ENCODE measurements at places on chromosomes 13 and 19. TPM values are rescaled to one million over a fixed set of nuclear protein-coding genes. Genes with fewer than 3 reads are reported as not detected.

DNA sequence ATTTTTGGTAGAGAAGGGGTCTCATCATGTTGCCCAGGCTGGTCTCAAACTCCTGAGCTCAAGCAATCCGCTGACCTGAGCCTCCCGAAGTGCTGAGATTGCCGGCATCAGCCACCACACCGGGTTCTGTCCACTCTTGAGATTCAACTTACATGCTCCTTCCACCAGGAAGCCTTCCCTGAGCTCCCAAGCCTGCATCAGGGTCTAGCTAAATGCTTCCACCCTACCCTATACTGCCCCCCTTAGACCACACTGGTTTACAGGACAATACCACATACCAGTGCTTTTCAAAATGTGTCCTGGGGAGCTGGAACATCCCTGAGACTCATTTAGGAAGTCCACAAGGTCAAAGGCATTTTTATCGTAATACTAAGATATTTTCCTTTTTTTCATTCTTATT is 15.1 kb upstream of the CACNG8 start:
- no peak for DNase-seq

The ZNF567 gene
- total RNA-seq = 8.6 TPM

GRCh38 chr13:66532146-66532545 is 698.0 kb downstream of the PCDH9 start:
- DNase-seq = no peak

GRCh38 chr19:51691074-51691583 is 2.0 kb upstream of the SPACA6 start:
- no peak for DNase-seq

DNA sequence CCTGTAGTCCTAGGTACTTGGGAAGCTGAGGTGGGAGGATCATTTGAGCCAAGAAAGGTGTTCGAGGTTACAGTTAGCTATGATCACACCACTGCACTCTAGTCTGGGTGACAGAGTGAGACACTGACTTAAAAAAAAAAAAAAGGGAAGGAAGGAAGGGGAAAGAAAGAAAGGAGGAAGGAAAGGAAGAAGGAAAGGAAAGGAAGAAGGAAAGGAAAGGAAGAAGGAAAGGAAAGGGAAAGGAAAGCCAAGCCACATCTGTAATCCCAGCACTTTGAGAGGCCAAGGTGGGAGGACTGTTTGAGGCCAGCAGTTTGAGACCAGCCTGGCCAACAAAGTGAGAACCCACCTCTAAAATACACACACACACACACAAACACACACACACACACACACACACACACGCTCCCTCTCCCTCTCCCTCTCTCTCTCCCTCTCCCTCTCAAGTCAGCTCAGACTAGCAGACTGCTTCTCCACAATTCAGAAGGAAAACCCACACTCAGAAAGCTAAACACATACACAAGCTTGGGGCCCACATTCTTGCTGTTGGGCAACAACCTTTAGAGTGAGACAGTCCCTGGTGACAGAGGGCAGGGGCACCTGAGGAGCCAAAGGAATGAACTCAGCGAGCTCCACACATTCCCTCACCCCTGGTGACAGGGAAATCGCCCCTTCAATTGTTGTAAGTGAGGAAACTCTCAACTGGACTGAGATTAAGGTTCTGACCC is 2.7 kb downstream of the ZNF709 start:
- no peak for DNase-seq

The C19orf73 gene
- 3.2 TPM for total RNA-seq

The KANK3 gene
- 9.8 TPM for total RNA-seq

DNA sequence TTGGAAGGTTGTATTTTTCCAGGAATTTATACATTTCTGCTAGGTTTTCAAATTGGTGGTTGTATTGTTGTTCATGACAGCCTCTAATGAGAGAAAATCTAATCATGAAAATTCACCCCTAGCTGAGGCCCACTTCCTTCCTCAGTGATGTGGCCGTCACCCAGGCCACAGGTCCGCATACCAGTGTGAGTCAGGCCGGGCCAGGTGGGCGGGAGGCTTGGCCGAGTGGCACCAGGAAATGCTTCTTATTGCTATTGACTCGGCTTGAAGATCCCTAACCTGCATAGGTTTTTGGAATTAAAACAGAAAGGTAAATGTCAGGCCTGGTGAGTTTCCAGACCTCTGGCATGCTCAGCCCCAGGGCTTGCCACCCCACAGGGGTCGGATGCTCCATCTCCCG is 88.7 kb downstream of the SCGB2B2 start:
- no peak for DNase-seq

DNA sequence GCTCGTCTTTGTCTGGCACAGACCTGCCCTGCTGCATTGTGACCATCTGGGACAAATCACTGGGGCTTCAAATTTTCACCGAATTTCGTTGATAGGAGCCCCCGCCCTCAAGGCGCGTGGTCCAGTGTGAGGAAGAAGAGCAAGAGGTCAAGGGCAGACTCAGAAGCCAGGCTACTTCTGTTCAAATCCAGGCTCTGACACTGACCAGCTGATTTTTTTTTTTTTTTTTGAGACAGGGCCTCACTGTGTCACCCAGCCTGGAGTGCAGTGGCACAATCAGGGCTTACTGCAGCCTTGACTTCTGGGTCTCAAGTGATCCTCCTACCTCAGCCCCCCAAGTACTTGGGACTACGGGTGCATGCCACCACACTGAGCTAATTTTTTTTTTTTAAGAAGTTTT is 7.2 kb downstream of the SYNGR4 start:
- DNase-seq = no peak

GRCh38 chr13:27979001-27979643 is 9.4 kb downstream of the URAD start:
- no peak for DNase-seq

- no peak for DNase-seq
Measured at GRCh38 chr13:27954406-27954851, 14.7 kb downstream of the CDX2 start.

GRCh38 chr13:90947976-90948375 is 399.5 kb upstream of the MIR17HG start:
- no peak for DNase-seq

- DNase-seq = no peak
Measured at GRCh38 chr13:95296326-95296925, 4.8 kb downstream of the ABCC4 start.

The IGSF23 gene
- total RNA-seq = not detected

The CRB3 gene
- total RNA-seq = not detected

The GRIK5 gene
- 68.6 TPM for total RNA-seq

- DNase-seq = no peak
Measured at GRCh38 chr13:28120317-28120716, 18.0 kb upstream of the PAN3 start.

- DNase-seq = peak; percentile 62
Measured at GRCh38 chr19:2059422-2060201, 8.6 kb upstream of the MKNK2 start.

DNA sequence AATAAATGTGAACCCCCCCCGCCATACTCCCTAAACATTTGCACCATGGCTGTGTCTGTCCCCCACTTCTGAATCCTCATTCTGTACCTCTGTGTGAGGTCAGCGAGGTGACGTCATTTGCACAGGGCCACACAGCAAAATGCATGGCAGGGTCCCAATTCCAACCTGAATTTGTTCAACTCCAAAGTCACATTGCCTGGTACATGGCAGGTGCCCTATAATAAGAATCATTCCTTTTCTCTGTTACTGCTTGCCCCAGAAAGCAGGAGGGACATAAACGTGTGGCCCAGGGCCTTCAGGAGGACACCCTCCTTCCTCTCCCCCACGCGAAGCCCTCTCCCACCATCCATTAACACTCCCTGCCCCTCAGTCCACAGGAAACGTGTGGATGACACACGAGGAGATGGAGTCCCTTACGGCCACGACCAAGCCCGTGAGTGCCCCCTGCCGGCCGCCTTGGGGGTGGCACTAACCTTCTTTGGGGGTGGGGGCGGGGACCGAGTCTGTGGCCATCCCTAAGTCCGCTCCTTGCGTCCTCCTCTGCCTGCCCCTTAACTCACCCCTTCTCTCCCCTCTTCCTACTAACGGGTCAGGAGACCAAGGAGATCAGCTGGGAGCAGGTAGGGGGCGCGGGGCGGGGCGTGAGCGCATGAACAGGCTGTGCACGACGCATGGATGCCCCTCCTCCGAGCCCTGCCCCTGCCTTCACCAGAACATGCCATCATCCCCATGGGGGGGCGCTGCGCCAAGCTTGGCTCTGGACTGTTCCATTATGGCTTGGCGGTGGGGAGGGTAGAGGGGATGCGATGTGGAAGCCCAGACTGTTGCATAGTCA is 9.4 kb downstream of the HRC start:
- DNase-seq = peak; percentile 67

GRCh38 chr19:15476325-15476724 is 3.0 kb downstream of the PGLYRP2 start:
- DNase-seq = no peak

- no peak for DNase-seq
Measured at GRCh38 chr13:24277761-24278160, 31.6 kb upstream of the C1QTNF9 start.

- no peak for DNase-seq
Measured at GRCh38 chr19:18385359-18385674, 641 bp upstream of the GDF15 start.

DNA sequence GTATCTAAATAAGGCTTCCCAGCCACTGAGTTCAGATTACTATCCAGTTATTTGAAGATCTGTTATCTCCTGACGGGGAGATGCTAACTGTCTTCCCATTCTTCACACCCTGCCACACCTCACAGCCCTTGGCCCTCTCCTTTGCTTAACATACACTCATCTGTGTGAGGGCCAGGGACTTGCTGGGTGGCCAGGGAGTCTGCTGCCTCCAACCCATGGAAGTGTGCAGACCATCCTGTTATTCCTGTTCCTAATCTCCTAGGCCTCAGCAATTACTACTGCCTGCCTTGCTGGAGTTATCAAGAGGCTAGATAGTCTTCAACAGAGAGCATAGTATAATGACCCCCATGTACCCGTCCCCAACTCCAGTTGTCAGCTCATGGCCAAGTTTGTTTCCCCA is 36.2 kb upstream of the GTF3A start:
- DNase-seq = no peak

DNA sequence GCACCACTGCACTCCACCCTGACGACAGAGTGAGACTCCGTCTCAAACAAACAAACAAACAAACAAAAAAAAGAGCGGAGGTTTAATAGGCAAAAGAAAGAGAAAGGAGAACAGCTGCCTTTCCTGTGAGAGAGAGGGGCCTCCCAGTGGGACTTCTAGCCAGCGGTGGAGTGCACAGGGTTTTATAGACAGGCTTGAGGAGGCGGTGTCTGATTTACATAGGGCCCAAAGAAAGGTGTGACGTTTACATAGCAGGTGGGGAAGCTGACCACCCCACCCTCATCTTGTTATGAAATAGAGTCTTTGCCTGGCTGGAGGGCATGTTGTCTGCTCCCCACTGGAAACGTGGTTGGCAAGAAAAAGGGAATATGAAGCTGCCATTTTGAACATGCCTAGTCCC is 106.0 kb upstream of the CSNK1A1L start:
- no peak for DNase-seq

The ZNF573 gene
- total RNA-seq = 20.2 TPM

GRCh38 chr19:40523322-40524047 is 53.2 kb upstream of the SHKBP1 start:
- peak; percentile 56 for DNase-seq

The AZU1 gene
- total RNA-seq = 1.2 TPM
